ENCODE measurements at places on chromosomes 2 and 18. TPM values are rescaled to one million over a fixed set of nuclear protein-coding genes. Genes with fewer than 3 reads are reported as not detected.

CCDC74B gene
- total RNA-seq = 5.7 TPM

RAB6C gene
- total RNA-seq = 0.41 TPM

METAP1D gene
- 6.1 TPM for total RNA-seq

CCDC148 gene
- 32.6 TPM for total RNA-seq

LCT gene
- not detected for total RNA-seq

POTEJ gene
- not detected for total RNA-seq

UGT1A10 gene
- not detected for total RNA-seq

Data from frontal cortex (tissue), 4 donors.